SK-MEL-5 (cell line): ENCODE measurements at places on chromosomes 2 and 18. TPM values are rescaled to one million over a fixed set of nuclear protein-coding genes. Genes with fewer than 3 reads are reported as not detected.

DNA sequence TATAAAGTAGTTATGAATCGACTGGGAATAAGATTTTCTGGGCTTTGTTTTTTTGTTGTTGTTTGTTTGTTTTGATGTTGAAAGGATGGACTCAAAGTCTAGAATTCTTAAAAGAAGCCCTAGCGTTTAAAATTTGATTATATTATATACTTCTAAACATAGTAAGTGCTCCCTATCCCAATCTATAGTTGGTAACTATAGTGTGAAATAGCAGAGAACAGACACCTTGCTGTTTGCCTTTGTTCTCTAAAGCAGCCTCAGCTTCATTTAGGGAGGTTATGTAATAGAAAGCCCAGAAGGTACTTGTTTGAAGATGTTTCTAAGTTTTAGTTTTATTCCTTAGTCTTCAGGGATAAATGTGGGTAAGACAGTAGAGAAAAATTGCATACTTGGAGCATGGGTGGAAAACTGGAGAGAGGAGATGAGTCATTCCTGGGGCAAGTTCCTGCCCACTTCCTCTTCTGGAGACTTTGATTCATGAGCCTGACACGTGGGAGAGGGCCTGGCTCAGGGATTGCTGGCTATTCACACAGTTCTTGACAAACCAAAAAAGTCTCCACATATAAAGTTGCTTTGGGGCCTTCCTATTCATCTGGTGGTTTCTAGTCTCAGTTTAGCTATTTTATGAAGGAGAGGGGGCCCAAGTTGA, 131.9 kb downstream of the MYO1B start:
- peak; percentile 82 for DNase-seq

- DNase-seq = no peak
Observed at GRCh38 chr2:230552181-230552580, 136.2 kb downstream of the SP100 start.

DNA sequence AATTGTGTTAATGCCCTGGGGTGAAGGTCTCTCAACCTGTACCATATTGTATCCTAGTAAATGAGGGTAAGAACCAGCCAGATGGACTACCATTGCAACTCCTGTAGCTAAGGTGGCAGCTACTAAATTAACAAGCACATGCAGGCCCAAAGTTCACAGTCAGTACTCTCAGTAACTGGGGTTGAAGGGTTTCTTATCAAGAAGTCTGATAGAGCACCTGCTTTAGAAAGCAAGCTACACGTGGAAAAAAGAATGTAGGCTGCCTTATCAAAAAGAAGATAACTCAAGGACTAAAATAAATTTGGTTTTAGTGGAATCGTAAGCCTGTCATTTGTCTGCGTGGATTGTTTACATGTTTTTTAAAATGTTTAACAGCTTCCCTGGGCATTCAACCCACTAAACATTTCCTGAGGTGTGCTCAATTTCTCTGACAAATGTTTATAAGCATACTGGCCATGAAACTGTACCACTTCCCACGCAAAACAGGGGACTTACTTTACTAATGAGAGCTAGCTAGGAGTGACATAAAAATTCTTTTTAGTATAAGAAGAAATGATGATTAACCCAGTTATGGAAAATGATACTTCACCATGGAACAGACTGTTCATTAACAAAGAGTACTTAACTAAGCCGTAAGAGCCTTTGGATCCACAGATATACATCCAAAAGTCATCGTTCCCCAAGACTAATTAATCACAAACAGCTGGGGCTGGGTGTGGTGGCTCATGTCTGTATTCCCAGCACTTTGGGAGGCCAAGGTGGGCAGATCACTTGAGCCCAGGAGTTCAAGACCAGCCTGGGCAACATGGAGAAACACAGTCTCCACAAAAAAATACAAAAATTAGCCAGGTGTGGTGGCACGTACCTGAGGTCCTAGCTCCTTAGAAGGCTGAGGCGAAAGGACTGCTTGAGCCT, 36.5 kb downstream of the LPIN2 start:
- no peak for DNase-seq

GRCh38 chr2:18265614-18266586, 294.6 kb downstream of the RDH14 start:
- DNase-seq = no peak

DNA sequence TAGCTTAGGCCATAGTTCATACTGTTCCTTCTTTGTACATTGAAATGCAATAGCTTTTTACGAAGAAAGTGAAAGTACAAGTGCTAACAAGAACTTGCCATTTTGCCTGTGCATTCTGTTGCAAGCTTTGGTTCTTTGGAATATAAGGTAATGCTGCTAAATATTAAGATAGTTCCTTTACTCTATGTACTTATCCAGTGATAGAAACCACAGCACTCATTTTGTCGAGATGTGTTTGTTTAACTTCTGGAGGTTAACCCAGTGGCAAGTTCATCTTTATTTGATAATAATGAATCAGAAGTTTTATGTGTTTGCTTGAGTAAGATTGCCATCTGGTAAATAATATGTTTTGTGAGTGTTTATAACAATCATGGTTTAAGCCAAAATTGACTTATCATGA, 373.1 kb upstream of the FANCL start:
- no peak for DNase-seq

- no peak for DNase-seq
Observed at GRCh38 chr2:30800159-30800558, 7.1 kb downstream of the CAPN13 start.

GRCh38 chr2:121191191-121192170, 93.5 kb downstream of the TFCP2L1 start:
- no peak for DNase-seq

GRCh38 chr2:121721926-121722325, 14.7 kb downstream of the NIFK start:
- DNase-seq = no peak

- DNase-seq = no peak
Observed at GRCh38 chr2:98833172-98833916, 102.4 kb upstream of the MGAT4A start.

- no peak for DNase-seq
Observed at GRCh38 chr2:105489168-105489878, 90.5 kb upstream of the FHL2 start.

DNA sequence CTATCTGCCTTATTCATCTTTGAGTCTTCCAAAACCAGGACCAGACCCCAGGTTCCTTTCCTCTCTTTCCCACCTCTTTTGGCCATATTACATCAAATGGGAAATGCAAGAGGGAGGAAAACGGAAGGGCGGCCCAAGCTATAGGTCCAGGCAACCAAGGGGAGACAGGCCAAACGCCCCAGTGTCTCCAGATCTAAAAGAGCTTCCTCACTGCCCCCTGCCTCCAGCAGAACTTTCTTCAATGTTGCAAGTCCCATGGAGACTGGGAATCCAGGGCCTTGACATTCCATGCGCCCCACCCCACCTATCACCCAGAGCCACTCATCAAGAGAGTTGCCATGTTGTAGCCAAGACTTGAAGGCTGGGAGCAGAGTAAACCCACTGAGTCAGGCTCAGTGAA, 15.4 kb downstream of the TNS1 start:
- DNase-seq = no peak

GRCh38 chr2:42077343-42077742, 29.5 kb downstream of the PKDCC start:
- no peak for DNase-seq

- DNase-seq = no peak
Observed at GRCh38 chr2:58769111-58769863, 528.2 kb upstream of the FANCL start.

- DNase-seq = peak; percentile 86
Observed at GRCh38 chr2:39379643-39380524, 57.2 kb downstream of the MAP4K3 start.

DNA sequence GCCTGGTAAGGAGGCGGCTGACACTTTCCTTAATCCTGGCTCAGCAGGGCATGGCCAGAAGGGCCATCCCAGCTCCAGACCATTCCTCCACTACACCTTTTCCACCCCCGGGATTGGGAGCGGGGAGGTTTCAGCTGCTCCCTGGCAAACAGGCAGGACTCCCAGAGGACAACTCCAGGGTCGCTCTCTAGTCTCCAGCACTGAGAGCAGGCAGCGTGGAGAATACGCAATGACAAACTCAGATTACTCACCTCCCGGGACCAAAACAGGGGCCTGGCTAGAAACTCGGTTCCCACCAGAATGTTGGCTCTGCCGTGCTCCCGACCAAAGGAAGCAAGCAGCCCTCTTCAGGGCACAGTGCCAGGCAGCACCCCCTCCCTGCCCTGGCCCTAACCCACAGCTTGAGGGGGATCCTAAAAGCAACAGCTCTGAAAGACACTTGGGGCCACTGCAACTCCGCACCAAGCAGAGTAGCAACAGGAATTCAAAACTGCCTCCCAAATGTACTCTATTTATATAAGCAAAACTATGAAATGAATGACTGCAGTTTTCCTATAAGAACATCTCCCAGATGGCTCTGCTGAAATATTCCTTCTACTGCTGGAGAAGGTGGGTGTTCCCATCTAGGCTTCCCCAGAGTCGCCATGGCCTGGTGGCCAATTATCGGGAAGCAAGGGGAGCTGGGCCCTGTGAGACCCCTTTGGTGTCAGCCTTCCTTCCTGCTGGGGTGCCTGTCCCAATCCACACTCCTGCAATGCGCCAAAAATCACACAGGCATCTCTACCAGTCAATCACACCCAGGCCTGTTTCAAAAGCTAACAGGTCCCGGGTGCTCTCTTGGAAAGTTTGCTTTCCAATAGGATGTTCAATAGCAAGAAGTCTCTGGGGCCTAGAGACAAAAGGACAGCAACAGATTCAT, 61.2 kb upstream of the POMC start:
- DNase-seq = no peak

- DNase-seq = no peak
Observed at GRCh38 chr2:64008434-64009009, 10.7 kb downstream of the VPS54 start.

DNA sequence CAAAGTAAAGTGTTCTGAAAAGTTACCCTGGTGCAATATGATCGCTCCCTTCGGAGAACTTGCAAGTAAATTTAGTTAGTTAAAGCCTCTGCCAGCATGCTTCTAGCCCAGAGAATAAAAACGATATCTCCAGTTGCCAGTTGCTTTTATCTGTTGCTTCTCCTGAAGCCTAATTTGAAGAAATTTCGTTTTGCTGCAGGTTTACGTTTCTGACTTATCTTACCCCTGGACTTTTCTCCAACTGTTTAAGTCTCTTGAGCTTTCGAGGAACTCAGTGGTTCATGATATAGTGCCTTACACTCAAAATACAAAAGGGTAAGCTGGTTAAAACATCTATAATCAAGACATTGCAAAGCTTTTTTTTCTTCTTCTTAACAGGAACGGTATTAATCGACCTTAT, 131.1 kb downstream of the FAM161A start:
- no peak for DNase-seq

GRCh38 chr2:73614105-73614504, 28.1 kb downstream of the NAT8 start:
- DNase-seq = no peak

- DNase-seq = no peak
Observed at GRCh38 chr2:133607679-133608078, 39.4 kb upstream of the NCKAP5 start.

GRCh38 chr2:179565807-179566206, 295.6 kb downstream of the ZNF385B start:
- DNase-seq = no peak

DNA sequence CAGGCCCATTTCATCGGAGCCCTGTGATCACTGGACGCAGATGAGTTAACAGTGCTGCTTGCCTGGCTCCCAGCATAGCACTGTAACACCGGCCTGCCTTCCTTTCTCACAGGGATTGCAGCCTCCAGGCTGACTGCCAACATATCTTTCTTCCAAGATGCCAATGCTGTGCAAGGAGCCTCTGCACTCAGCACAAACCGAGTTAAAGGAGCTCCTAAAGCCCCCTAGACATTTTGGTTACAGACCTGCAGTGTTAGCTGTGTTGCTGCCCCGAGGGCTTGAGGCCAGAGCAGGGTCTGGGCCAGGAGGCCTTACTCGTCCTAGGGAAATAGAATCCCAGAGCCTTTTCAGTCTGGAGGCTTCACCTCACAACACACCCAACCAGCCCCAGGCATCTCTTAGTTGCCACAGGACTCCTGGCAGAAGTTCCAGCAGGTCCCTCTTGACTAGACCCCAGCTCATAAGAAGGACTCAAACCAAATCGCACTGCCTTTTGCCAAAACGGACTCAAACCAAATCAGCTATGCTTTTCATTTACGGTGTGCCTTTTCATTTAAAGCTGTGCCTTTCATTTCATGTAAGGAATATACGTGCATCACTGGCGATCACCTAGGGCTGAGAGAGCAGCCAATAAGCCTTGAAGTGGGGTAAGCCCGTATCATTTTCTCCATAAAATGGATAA, 58.4 kb upstream of the EML4 start:
- DNase-seq = no peak

- DNase-seq = no peak
Observed at GRCh38 chr2:42128721-42129486, 40.2 kb upstream of the EML4 start.

- DNase-seq = no peak
Observed at GRCh38 chr18:46353460-46353859, 249.3 kb downstream of the HAUS1 start.

GRCh38 chr2:41722668-41723369, 325.0 kb upstream of the PKDCC start:
- DNase-seq = no peak

DNA sequence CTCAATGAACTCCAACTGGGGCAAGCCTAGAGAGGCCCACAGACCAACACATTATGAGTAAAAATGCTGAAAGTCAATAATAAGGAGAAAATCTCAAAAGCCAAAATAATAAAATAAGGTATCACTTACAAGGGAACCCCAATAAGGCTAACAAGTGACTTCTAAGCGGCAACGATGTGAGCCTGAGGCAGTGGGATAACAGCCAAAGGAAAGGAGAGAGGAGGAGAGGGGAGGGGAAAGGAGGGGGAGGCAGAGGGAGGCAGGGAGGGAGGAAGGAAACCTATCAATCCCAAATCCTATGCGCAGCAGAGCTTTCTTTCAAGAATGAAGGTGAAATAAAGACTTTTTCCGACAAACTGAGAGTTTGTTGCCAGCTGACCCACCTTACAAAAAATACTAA, 6.0 kb upstream of the NFATC1 start:
- no peak for DNase-seq

DNA sequence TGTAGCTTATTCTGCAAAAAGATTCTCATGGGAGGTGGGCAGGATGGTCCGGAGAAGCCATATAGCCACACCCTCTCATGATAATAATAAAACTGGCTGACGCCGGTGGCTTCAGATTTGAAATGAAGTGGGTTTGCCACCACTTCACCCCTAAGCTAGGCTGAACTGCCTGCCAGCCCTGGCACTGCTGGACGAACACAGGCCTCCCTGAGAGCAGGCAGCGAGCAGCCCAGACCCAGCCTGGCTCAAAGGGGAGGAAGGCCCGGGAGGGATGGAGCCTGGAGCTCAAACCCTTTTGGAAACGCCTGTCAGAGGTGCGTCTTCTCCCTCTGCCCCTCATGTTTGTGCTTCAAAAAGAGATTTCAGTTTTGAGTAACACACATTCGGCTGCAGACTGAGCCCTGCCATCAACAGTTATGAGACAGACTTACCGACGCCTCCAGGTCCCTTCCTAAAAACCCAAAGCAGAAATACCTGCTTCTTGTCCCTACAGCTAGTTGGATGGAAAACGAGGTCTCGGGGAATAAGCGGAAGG, 71.1 kb upstream of the HPCAL1 start:
- DNase-seq = no peak

- no peak for DNase-seq
Observed at GRCh38 chr2:178628605-178629004, 148.3 kb downstream of the PLEKHA3 start.

Gene ANKRD62
- total RNA-seq = 0.29 and 0.37 TPM in 2 replicates

Gene ALPI
- total RNA-seq = not detected in 2 replicates

Gene UBXN2A
- 37.7 and 39.4 TPM in 2 replicates for total RNA-seq

Gene STK17B
- total RNA-seq = 6.5 and 6.7 TPM in 2 replicates

Gene CNDP2
- 23.0 and 35.7 TPM in 2 replicates for total RNA-seq

Gene RAD51AP2
- total RNA-seq = not detected in 2 replicates
